ENCODE measurements at places on chromosomes 11 and 22.

DNA sequence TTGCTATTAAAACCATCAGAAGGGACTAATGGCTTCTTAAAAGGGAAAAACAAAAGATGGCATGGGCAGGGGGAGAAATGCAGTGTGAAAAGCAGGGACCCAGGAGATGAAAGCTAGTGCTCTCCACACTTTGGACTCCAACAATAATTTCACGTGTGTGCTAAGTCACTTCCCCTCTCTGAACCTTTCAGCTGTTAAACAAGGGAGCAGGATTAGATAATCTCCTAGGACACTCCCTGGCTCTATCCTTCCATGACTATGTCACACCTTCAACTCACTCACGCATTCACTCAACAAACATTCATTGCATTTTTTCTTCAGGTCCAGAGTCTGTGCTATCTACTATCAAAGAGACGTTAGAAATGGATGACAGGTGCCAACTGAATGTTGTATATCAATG lies 88.7 kb downstream of the SYN3 start:
- DNase-seq: no peak

DNA sequence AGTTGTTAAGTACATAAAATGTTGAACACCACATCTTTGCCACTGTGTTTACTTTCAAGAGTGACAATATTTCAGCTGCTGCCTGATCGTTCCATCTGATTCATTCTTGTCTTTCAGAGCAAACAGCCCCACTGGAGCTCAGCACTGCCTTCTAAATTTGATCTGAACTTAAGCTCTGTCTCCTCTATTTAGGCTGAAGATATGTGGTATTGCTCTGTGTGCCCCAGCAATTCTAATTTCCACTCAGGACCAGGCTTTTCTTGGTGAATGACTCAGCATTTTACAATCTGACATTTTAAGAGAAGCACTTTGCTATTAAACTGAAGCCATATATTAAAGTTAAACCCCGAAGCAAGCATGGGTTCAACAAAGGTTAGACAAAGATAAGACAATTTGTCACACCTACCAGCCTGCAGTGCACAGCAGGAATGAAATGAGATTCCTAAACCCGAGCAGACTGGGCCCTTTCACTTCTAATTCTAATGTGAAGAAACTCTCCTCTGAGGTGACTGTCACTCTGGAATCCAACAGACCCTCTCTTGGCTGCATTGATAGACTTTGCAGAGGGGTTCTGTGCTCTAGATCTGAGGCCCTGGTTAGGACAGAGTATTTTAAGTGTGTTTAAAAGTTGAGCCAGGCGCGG lies 41.7 kb upstream of the PLET1 start:
- DNase-seq: peak; percentile 38

- no peak for DNase-seq
Observed at GRCh38 chr11:124597626-124598025, 13.6 kb upstream of the PANX3 start.

DNA sequence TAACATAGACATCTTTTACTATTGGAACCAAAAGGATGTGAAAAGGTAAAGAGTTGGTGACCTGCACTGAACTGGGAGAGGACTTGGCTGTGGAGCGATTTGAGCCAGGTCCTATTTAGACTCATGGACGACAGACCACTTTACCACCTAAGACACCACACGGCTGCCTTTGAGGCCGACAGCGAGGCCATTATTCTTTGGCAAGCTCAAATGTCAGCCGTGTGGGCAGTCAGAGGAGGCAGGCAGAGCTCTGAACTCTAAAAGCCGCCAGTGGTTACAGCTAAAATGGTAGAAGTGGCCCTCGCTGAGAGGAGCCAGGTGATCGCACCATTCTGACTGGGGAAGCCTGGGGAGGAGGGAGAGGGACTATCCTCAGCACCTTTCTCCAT lies 50.5 kb downstream of the SCUBE1 start:
- no peak for DNase-seq

DNA sequence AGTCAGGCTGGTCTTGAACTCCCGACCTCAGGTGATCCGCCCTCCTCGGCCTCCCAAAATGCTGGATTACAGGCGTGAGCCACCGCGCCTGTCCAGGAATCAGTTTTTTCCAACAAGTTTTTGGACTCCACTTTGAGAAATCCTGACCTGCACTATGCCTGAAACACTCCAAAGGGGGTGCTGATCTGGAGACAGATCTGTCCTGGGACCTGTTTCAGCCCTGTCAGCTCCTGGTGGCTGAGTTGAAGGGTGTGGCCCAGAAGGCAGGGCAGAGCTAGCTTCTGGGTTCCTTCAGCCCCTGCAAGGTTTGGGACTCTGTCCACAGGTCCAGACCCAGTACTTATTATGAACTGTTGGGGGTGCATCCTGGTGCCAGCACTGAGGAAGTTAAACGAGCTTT lies 1.2 kb downstream of the DNAJC4 start:
- no peak for DNase-seq

GRCh38 chr11:68215087-68215445 lies 2.0 kb upstream of the KMT5B start:
- DNase-seq: no peak

- DNase-seq: no peak
Observed at GRCh38 chr11:20590381-20590780, 9.0 kb upstream of the SLC6A5 start.

- no peak for DNase-seq
Observed at GRCh38 chr22:44357296-44357965, 44.7 kb upstream of the SHISAL1 start.

DNA sequence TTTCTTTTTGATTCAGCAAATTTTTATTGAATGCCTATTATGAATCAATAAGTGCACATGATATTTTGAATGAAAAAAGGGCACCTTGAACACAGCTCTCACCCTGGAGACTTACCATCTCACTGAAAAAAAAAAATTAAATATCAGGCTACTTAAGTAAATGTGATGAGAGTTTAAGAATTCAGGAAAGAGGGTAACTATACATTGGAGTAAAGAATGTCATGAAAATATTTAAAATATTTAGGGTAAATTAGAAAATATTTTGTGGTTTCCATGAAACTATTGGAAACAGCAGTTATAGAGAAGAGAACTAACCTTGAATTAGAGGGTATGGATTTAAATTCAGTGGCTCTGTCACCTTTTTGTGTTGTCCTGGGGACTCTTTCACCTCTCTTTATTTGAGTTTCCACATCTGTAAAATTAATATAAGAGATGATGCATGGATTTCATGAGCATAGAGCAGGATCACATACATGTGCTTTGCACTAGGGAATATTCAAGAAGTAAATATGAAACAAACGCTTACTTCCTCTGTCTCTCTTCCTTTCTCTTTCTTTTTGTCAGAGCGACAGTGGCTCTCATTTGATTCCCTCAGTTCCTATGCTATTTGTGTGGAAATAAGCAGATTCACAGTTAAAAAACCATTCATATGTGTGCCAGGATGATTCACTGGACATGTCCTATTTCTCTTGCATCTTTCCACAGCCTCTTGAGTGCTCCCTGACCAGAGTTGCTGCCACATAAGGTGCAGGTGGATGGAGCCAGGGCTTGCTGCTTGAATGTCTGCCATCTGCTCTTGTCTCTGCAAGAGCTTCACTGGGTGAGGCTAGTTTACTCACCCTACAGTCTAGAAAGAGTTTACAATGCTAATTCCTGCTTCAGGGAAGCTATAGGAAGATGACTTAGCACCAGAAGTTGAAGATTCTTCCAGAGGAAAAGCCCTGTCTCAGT lies 533.1 kb downstream of the ETS1 start:
- no peak for DNase-seq

DNA sequence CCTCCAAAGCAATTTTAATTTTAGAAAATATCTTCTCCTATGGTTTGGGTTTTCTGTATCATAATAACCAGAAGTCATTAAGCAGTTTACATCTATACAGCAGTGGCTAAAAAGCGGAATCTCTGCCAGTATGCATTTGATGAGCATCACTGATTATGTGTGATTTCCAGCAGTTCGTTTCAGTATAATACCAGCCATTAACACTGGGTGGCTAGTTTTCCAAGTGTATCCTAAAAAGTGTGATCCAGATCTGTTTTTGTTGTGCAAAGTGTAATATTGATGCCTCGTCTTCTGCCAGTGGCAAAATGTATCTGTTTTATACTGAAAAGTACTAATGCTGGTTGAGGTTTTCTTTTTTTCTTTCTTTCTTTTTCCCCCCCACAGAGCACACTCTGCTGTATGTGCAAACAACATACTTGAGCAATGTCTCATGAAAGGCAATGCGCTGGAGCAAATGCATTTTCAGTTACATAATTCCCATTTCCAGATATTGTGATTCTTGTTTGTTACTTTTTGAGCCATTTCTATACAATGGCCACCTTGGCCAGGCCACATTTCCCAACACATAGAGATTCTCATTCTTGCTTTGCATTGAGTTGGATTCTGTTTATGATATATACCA lies 64.2 kb downstream of the SLC36A4 start:
- peak; percentile 88 for DNase-seq

DNA sequence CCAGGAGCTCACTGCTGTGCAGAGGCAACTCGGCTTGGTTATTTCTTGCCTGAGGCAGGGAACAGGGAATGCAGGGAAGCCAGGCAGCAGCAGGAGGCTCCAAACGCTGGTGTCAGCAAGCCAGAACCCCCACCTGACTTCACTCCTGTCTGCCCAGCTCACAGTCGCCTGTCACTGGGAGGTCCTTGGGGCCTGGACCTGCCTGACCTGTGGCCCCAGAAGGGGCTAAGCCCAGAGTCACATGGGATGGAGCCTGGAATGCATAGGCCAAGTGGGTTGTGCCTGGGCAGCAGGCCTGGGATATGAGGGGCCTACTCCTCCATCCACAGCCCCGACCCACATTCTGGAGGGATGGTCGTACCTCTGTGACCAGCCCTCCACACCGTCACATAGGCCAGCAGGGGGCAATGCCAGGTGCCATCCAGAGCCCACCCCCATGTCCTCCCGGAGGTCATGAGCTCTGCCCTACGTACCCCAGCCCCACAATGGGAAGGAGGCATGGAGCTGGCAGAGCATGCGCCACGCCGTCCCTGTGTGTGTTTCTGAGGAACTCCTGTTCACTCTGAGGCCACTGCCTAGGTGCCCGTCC lies 5.2 kb downstream of the RASSF7 start:
- DNase-seq: no peak

DNA sequence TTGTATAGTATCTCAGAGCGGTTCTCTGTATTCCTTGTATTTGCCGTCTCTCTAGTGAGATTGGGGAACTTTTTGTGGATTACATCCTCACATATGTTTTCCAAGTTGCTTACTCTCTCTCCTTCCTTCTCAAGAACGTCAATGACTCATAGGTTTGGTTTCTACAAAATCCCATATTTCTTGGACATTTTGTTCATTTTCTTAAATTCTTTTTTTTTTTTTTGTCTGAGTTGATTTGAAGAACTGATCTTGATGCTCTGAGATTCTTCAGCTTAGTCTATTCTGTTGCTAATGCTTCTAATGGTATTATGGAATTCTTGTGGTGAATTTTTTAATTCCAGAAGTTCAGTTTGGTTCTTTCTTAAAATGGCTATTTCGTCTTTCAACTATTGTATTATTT lies 28.4 kb upstream of the SLN start:
- peak; percentile 21 for DNase-seq

DNA sequence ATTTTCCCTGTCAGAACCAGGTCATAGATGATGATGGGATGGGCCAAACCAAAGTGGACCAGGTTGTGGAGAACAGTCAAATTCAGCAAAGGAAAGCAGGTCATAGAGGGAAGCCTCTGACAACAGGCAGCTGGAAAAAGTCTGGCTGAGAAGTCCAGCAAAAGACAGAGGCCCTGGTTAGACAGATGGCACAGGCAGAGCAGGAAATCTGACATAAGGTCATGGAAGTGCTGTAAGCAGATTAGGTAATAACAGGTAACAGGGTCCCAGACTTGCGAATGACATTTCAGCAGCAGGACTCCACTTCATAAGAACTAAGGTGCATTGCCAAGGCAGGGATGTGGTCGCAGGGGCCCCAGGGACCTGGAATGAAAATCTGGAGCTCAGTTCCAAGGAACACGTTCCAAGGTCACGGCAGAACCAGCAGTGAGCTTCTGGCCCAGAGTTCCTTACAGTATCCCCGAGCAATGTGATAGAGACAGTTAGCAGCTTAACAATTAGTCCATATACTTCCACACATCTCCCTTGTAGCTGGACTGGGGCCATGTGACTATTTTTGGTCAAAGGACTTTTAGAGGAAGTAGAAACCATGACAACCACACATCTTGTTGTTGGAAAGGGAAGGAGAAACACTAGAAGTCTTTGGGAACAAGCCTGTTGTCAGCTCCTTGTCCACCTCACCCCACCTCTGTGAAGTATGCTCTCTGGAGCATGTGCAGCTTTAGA lies 75.4 kb downstream of the ME3 start:
- peak; percentile 71 for DNase-seq

- peak; percentile 96 for DNase-seq
Observed at GRCh38 chr22:24727218-24727851, 47.2 kb downstream of the PIWIL3 start.

DNA sequence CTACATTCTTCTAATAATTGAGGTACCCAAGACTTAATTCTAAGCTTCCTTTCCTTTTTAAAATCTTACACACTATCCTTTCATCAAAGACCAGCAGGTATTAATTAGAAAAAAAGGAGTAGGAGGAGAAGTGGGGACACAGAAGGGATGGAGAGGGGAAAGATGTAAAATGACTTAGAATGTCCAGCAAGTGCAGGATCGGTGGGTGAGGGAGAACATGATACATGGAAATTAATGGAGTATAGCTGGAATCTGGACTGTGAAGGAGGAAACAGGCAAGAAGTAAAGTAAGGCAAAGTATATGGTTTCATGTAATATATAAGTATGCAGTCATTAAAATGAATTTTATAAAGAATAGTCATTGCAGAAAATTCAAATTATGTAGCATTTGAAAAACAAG lies 63.7 kb upstream of the SC5D start:
- DNase-seq: no peak

DNA sequence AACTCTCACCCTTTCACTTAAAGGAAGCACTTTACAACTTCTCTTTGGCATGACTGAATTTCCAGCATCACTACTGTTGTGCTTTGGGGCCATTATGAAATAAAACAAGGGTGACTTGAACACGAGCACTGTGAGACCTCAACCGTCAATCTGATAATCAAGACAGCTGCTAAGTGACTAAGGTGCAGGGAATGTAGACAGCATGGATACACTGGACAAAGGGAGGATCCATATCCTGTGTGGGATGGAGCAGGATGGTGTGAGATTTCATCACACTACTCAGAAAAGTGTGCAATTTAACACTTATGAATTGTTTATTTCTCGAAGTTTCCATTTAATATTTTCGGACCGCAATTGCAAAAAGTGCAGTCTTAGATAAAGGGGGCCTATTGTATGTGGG lies 16.1 kb upstream of the EXPH5 start:
- peak; percentile 62 for DNase-seq

DNA sequence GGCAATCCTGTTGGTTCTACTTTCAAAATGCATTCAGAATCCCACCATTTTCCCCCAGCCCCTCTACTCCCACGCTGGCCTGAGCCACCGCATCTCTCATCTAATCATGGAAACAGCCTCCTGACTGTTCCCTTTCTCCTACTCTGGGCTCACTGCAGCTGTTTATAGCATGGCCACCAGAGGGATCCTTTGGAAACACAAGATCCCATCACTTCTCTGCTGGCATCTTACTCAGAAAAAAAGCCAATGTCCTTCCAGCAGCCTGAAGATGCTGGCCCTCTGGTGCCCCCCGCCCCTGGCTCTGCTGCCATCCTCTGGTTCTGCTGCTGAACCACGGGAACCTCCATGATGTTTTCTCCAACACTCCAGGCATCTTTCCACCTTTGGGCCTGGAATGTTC lies 11.1 kb downstream of the MS4A8 start:
- peak; percentile 3 for DNase-seq

Measured in choroid plexus epithelial cell (primary cell).